BE2C (cell line): ENCODE measurements at places on chromosomes 6 and 20.

DNA sequence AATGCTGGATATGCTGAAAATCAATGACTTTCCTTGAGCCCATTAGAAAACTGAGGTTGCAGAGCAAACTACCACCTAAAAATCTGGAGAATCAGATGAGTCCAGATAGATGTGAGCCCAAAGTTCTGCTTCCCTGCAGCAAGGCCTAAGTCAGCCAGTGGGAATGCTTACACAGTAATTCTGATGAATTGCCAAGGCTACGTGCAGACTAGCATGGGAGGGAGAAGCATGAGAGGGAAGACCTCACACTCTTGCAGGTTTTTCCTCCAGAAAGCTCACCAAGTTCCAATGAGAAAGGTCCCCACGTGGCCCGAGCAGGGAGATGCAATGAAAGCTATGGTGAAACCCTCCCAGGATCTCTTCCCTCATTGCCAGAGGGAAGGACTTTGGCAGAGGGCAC lies 104.8 kb upstream of the SIRPA start:
- no peak for DNase-seq

GRCh38 chr6:89536231-89536630 lies 102.3 kb downstream of the LYRM2 start:
- DNase-seq = peak; percentile 13

GRCh38 chr20:1013566-1014340 lies 11.6 kb upstream of the RSPO4 start:
- no peak for DNase-seq

- peak; percentile 51 for DNase-seq
Measured at GRCh38 chr20:62363920-62364851, 2.9 kb downstream of the LAMA5 start.

GRCh38 chr20:54093423-54094267 lies 23.3 kb upstream of the BCAS1 start:
- no peak for DNase-seq

GRCh38 chr6:120378582-120379220 lies 955.6 kb downstream of the TBC1D32 start:
- DNase-seq = peak; percentile 30

DNA sequence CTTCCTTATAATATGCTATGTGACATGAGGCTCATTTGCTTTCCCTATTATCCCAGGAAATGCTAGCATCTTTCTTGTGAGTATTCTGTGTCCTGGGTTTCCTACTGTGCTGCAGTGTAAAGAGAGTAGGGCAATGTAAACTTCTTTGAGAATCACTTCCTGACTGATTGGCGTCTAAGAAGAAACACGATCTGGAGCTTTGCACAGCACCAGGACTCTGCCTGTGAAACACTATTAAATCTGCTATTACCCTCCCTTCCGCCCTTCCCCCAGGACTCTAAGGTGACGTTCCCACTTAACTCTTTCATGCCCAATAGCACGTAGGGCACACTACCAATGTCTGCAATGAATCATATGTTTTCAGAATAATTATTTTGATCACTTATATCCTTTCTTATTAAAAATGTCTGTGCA lies 607.3 kb upstream of the CITED2 start:
- DNase-seq = peak; percentile 59

DNA sequence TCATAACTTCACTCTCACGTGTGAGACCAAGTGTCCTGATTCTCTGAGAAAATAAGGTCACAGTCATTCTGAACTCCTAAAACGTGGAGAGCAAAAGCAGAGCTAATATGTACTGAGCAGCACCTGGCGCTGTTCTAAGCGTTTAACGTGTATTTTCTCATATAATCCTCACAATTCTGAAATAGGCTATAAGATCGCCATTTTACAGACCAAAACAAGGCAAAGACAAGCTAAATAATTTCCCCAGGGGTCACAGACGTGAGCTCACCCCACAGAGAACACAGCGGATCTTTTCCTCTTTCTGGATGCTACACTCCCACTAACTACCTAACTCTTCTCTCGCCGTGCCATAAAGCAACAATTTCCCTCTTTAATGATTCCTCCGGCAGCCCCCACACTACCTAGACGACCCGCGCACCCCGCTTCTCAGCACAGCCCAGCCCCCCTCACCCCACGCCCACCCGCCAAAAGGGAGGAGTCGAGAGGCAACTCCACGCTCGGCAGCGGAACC lies 636 bp downstream of the SUPT3H start:
- no peak for DNase-seq

DNA sequence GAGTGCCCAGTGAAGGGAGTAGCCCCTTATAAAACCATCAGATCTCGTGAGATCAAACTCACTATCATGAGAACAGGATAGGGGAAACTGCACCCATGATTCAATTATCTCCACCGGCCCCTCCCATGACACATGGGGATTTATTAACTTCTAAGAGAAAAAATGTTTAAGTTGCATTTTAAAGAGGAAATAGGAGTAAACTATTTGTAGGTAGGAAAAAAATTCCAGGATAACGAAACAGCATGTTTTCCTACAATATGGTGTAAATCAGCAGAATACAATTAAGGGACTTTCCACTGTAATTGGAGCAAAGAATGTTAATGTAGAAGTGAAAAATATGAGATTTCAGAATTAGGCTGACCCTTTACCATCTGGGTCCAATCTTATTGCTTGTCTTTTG lies 63.9 kb downstream of the FBXO5 start:
- DNase-seq = no peak

DNA sequence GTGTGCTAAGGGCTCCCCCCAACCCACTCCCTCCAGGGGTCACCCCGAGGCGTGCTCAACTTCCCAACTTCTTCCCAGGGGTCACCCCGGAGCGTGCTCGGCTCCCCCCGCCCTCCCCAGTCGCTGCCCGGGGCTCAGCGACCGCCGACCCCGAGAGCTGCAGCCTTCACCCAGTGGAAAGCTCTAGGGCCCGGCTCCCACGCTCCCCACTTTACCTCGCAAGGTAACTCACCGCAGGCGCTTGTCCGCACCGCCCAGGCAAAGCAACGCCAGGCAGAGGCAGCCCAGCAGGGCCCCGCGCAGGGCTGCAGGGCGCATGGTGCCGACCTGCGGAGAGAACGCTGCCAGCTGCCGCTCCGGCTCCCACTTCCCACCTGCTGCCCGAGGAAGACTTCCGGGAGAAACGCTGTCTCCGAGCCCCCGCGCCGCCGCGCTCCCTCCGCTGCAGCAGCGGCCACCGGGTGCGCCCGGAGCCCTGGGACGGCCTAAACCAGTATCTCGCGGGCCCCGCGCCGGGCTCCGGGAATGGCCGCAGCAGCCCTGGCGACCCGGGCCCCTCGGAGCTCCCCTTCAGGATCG lies 396 bp downstream of the RNASET2 start:
- DNase-seq = no peak

GRCh38 chr6:92354270-92354829 lies 1065.0 kb downstream of the EPHA7 start:
- peak; percentile 29 for DNase-seq

DNA sequence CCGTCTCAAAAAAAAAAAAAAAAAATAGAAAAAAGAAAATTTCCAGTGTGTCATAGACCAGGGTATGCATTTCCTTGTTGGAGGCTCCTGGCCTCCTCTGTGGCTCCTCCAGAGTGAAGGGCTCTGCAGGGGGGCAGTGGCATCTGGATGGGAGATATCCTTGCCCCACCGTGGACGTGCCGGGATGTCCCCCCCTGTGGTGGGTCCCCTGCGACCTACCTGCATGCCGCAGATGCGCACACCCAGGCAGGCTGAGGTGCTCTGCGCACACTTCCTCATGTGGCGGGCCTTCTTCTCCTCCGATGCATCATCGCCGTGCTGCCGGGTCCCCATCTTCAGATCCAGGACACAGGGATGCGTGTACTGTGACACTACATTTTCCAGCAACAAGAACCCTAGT lies 13.7 kb upstream of the UQCC2 start:
- DNase-seq = no peak

DNA sequence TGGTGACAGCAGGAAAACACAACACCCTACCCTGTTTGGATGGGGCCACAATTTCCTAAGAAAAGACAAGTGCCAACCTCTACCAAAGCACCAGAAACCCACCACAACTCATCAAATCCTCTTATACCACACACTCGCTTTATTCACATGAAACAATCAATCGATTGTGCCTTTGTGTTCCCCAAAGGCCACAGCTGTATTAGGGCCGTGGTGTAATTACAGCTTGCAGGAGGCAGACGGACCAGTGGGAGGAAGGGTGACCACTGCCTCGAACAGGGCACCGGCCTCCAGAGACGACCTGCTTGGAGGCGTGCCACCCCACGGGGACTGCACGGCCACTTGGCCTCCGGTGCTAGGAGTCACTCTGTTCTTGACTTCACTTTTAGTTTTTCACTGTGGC lies 264.1 kb downstream of the FOXC1 start:
- DNase-seq = no peak

DNA sequence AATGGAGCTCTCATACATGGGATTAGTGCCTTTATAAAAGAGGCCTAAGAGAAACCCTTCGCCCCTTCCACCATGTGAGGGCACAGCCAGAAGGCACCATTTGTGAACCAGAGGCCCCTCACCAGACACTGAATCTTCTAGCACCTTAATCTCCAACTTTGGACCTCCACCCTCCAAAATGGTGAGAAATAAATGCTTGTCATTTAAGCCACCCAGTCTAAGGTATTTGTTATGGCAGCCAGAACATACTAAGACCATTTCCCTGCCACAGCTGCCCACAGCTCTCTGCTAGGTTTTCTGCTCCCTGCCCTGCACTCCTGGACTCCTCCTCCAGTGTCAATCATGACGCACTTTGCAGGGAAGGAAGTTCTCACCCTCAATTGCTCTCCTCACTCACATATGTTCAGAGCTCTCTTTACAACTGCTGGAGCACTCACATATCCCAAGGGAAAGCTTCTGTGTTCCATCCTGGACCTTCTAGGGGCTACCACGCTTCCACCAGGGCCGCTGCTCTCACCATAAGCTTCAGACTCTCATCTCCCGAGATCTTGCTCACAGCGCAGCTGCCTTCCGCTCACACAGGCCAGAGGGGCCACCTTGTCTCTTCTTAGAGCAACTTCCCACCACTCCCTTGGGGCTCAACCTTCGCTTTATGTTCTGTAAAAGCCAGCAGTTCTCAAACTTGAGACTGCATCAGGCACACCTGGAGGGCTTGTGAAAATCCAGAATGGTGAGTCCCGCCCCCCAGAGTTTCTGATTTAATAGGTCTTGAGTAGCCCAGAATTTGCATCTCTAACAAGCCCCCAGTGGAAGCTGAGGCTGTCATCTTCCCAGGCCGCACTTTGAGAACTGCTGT lies 1.6 kb upstream of the LY86 start:
- DNase-seq = no peak
